ENCODE measurements at places on chromosomes 12 and 14.

DNA sequence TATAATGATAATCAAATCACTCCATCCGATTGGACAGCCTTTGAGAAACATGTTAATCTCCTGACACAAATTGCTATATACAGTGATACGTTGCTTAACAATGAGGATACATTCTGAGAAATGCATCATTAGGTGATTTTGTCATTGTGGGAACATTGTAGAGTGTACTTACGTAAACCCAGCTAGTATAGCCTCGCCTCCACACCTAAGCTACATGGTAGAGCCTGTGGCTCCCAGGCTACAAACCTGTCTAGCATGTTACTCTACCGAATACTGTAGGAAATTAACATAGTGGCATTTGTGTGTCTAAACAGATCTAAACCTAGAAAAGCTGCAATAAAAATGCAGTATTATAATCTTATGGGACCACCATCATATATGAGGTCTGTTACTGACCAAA lies 128.6 kb upstream of the PWP1 start:
- DNase-seq: no peak

DNA sequence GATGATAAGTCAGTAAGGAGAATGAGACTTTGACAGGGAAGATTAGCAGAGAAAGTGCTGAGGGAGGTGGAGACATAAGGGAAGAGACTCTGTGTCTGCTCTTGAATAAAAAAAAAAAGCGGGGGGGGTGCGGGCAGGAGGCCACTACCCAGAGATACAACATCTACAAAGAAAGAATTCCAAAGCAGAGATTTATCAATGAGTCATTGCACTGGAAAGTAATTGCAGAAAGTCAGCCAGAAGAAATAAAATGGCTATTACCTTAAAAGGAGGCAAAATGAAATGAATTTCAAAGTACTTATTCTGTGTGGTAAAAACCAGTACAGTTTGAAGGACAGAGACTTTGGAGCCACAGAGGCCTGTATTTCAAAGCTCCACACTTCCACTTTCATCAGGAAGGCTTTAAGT lies 267.1 kb upstream of the PRKD1 start:
- DNase-seq: no peak

DNA sequence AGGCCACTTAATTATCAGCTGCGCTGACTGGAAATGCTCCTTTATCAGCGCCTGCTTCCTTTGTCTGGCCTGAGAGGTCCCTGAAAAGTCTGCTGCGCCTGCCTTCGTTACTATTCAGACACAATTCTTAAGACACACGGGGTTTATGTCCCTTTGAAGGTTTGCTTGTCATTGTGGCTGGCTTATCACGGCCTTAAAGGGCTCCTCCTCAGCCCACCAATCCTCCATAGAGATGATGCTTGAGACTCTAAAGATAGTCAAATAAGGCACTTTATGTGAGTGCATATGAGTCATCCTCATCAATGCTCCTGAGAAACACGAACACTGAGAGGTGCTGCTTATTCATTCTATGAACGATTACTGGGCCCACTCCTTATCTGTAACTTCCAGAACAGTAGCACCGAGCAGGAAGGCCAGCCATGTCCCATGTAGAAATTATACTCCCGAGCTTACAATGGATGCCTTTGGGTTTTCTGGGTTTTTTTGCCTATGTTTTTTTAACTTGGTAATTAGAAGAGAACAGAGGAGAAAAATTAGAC lies 1268.2 kb upstream of the TMEM132C start:
- no peak for DNase-seq

DNA sequence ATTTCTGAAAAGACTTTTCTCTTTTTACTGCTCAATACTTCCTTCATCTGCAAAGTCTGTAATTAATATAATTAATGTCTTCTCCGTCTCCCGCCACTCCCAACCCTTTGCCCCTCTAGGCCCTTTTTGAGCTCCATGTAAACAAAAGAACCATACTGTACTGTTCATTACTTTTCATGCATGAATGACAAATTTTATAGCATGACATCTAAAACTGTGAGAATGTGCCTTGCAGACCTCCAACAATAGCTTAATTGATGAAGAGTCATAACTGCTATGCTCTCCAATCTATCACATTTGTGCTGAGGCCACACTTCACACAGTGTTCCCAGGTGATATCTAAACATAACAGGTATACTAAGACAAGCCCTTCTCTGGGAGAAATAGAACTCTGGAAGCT lies 1122.7 kb upstream of the ATXN7L3B start:
- no peak for DNase-seq

DNA sequence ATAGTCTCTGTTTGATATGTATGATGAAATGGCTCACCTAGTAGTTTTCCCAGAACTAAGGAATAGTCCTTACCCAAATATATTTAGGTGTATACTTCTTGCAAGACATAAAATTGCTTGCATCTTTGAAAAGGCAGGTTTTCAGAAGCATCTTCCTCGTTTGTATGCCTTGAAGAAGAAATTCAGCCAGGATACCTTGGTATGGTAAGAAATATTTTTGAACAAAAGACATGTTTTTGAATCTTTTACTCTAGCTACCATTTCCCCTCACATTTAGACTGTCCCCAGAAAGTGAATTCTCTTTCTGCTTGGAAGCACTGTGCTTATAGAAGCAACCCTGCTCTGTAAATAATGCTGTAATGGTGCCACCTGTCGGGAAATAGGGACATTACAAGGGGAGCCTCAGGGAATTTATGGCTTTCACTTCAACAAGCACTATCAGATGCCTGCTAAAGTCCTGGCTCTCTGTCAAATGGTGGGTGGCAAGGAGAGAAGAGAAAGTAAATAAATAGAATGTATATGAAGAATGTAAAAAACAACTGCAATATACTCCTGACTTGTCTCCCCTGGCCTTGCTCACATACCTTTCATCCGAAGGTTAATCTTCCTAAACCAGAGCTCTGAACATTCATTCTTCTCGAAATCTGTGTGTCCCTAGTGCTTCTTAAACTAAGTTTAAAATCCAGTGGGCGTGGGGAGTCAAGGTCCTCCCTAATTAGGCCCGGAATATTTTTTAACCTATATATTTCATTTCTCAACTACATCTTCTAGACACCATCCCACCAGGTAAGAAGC lies 6.1 kb downstream of the CCDC184 start:
- DNase-seq: no peak

DNA sequence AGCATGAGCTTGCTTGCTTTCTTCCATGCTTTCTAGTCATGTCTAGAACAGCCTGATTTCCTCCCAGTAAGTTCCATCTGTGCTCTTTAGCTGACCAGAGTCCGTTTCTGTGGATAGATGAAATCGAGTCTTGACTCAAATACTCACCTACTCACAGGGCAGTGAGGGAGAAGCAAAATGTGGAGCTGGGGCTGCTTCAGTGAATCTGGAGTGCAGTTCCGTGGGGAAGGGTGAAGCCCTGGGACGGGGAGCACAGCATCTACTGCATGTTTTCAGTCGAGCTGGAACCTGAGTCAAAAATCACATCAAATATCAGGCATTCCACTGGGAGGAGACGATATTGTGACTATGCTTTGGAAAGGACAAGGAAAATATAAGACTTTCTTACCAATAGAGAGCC lies 70.3 kb upstream of the PRMT8 start:
- DNase-seq: no peak

GRCh38 chr14:100692859-100693558 lies 33.7 kb upstream of the DLK1 start:
- peak; percentile 40 for DNase-seq

- no peak for DNase-seq
Measured at GRCh38 chr12:26204612-26205289, 9.4 kb downstream of the SSPN start.

GRCh38 chr12:120983759-120984158 lies 5.4 kb downstream of the HNF1A start:
- no peak for DNase-seq

All from retinal pigment epithelial cell (primary cell).